ENCODE measurements at places on chromosomes 2 and 18. TPM values are rescaled to one million over a fixed set of nuclear protein-coding genes. Genes with fewer than 3 reads are reported as not detected.
A peak's percentile ranks its signal among the peaks of the same experiment; 100 is the strongest.

GRCh38 chr2:46161911-46162310 lies 135.3 kb upstream of the EPAS1 start:
- no peak for DNase-seq

GRCh38 chr2:64657411-64657810 lies 3.7 kb upstream of the SERTAD2 start:
- no peak for DNase-seq

DNA sequence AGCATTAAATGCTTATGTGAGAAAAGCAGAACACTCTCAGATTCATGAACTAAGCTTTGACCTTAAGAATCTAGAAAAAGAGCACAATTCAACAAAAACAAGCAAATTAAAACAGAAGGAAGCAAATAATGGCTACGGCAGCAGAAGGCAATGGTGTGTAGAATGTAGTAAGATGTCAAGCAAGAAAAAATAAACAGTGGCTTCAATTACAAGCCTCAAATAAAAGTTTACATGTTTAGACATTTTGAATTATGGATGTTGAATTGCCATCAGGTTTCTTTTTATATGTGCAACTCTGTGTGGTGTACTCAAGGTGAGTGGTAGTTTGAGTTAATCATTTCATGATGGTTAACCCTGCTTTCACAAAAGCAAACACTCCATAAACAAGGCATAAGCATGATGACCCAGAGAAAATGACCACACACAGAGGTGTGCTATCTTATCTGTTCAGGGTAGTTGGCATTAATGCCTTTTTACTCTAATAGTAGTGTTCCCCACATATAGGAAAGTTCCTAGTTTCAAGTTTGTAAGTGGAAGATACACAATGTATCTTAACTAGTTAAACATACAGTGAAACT lies 207.1 kb downstream of the FIGN start:
- no peak for DNase-seq

DNA sequence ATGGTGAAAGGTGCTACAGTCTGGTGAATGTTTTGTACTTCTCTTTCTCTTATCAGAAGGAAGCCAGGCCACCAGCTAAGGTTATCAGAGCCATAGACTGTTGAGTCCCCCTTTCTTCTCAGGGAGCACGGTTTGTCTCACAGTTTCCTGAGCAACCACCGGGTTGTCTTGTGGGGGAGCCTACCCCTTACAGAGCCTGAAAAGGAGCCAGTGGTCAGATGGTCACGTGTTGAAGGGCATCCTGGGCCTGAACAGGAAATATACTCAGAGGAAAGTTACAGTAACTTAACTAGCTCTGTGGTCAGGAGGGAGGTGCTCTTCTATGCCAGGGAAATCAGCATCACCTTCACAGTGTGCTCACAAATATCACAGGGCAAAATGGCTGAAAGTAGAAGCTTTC lies 11.6 kb downstream of the CD28 start:
- no peak for DNase-seq

- no peak for DNase-seq
Measured at GRCh38 chr2:142874293-142874814, 3.1 kb upstream of the KYNU start.

DNA sequence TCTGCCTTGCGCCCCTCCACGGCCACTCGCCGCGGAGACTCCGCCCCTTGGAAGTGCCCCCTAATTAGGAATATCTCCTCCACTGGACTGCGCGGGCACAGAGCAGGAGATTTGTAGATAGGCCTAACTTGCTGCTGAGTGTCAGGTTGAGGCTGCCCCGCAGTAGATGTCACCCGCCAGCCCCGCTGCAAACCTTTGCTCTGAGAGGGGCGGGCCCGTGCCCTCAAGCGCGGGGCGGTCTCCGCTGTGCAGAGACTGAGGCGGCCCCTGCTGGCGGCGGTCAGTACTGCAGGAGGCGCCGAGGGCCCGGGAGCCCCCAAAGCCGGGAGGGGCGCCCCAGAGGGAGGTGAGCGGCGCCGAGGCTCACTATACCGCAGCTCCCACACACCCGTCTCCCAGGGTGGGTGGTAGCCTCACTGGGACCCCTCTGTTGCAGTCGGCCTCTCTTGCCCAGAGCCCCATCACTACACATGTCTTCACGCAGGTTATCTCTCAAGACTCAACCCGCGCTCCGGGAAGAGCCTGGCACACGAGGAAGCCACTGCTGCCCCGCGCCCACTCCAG lies 2.9 kb upstream of the NEURL3 start:
- DNase-seq: peak; percentile 94

DNA sequence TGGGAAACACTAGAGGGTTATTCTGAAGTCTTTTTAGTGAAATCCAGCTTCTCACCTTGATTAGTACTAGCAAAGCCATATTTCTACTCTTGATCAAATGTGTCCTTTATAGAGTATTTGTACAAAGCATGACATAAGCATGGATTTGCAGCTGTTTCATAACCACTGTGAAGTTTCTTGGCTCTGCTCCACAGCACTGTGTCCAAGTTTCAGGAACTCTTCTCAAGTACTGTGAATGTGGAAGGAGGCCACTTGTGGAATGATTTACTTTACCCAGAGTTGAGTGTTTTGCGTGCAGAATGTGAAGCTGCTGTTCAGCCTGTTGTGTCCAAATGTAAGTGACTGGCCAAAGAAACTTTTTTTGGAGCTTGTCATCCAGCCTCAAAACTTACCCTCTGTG lies 16.2 kb upstream of the MAPRE2 start:
- DNase-seq: no peak

GRCh38 chr2:138475277-138475776 lies 26.2 kb upstream of the SPOPL start:
- DNase-seq: no peak

- no peak for DNase-seq
Measured at GRCh38 chr18:53101536-53102105, 761.6 kb downstream of the DCC start.

DNA sequence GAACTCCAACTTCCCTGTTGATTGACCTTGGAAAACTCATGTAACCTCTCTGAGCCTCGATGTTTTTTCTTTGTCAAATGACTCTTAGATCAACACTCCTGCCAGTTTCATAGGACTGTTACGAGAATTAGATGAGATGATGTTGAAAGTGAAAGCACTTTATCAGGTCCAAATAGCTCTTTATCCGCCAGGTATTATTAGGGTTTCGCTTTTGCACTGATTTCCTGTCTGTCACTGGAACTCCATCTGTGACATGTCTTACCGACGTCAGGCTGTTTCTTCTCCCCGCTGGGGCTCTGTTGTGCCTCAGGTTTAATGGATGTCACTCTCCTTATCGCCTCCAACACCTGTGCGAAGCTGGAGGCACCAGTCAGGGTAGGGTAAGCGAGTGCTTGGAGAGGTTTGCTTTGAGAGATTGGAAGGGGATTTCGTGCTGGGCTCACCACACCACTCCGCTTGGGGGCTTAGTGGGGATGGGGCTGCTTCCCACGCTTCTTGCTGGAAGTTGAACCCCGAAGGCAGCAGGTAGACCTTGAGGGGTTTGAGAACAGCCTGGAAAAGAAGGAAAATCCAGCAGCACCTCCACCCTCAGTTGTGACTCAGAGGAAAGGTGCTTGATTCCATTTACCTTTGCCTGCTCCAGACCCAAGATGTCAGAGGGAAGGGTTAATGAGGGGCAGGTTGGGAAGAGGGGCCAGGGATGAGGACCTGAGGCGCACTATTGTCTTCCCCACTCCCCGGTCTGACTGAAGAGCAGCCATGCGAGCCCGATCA lies 4.3 kb downstream of the GAD1 start:
- DNase-seq: no peak

DNA sequence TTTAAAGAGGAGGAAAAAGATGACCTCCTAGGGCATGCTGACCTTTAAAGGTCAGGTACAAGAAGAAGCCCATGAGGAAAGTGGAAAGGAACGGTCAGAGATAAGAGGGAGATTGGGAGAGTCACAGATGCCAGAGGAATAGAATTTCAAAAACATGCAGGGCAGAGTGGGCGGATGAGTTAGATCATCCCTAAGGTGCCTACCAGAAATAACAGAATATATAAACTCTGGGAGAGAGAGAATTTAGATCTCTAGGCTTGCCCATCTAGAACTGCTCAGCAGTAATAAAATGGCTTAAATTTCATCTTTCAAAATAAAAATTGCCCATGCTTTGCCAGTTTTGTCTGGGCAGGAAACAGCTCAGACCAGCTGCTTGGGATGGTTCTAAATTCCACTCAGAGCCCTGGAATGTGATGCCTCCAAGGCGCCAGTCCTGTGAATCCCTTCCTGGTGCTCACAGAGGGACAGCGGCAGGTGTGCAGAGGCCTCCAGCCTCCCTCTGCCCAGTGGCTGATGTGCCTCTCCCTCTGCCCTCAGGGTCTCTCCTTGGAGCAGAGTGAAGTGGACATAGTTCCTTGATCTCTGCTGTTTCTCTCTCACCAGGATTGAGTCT lies 130.9 kb downstream of the ANTXR1 start:
- DNase-seq: no peak

GRCh38 chr2:3099860-3100234 lies 277.8 kb downstream of the EIPR1 start:
- no peak for DNase-seq

DNA sequence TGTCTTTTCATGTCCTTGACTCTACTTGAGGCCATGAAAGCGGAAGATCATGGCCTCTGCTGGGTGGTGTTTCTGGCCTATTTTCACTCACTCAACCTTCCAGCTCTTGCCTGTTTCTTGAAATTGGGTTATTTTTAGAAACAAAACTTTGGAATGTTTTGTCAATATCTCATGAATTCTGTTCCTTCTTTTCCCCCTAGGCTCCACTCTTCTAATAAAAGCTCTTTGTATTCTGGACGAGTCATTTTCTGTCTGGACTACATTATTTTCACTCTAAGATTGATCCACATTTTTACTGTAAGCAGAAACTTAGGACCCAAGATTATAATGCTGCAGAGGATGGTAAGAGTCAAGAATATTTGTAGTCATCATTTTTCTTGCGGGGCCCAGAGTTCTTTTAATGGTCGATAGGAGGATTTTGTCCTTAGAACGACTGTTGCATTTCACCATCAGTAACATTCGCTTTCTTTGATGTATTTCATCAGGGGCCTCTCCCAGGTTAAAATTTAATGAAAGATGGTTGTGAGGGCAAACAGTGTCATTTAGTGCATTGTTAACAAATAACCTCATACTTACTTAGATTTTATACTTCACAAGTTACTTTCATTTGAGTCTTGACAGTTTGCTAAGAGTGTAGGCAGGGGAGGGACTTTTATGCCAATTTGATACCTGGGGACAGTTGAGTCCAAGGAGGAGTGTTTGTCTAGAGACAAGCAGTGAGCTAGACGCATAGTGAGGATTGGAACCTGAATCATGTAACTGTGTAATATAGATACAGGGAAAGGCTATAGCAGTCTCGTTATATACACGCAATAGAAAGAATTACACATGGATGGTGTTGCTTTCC lies 64.6 kb downstream of the TRPM8 start:
- DNase-seq: no peak

DNA sequence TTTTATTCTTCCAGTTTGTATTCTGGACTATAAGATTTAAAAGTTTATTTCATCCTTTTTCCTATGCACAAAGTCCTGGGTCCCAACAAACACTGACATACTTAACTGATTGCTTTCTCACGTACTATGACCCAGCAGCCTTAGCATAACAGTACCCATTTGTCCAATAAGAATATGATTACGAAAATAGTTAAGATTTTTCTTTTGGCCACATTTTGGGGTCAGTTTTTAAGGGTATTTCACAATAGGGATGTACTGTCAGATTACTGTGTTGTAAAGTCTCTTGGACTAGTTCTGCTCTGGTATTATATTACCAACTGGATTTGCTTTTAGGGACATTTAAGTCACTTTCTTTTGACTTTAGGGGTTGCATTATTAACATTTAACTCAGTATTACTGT lies 46.1 kb downstream of the TTC39C start:
- no peak for DNase-seq

GRCh38 chr2:182359990-182360662 lies 66.7 kb downstream of the PDE1A start:
- DNase-seq: no peak

The BUB1 gene
- total RNA-seq: 0.26 TPM

The GALNT13 gene
- total RNA-seq: 3.1 TPM

The DCDC2C gene
- total RNA-seq: not detected

The HADHB gene
- total RNA-seq: 224 TPM

The HOXD11 gene
- 1.2 TPM for total RNA-seq

The GRHL1 gene
- 18.0 TPM for total RNA-seq

The PIKFYVE gene
- 29.6 TPM for total RNA-seq

The KIAA2012 gene
- not detected for total RNA-seq

The LOXL3 gene
- 8.2 TPM for total RNA-seq
